ENCODE measurements at places on chromosomes 11 and 22.
A peak's percentile ranks its signal among the peaks of the same experiment; 100 is the strongest.

- DNase-seq: no peak
Measured at GRCh38 chr22:40894417-40894816, 32.5 kb upstream of the DNAJB7 start.

GRCh38 chr22:38935023-38935422 lies 22.4 kb upstream of the APOBEC3A start:
- peak; percentile 91 for DNase-seq

GRCh38 chr11:126133901-126134300 lies 71.2 kb upstream of the CDON start:
- DNase-seq: no peak

GRCh38 chr11:34999453-34999852 lies 83.0 kb downstream of the PDHX start:
- no peak for DNase-seq

DNA sequence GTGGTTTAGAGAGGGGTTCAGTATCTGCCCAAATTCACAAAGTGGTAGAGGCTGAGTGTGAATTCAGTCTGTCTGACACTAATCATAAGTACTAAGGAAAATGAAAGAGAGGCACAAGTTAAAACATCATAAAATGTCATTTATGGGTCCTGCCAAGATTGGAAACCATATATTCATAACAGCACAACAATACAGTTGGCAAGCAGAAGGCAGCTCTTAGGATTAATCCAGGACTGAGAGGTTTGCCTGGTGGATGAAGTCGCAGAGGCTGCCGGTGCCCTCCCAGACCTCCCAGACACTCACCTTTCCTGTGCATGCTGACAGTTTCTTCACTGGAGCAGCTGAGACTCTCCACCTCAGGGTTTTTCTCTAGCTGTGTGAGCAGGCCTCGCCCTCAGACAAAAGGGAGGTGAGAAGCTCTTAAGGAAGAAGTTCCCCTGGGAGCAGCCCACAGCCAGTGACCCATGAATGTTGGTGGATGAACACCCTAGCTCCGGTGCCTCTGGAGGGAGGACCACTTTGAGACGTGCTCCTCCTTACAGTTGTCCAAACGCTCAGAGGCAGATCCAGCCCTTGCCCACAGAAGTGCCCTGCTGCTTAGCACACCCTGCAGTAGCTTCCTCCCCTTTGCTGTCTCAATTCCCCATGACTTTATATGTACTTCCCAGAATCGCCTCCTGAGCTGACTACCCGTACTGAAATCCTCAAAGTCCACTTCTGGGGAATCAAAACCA lies 43.7 kb downstream of the MAML2 start:
- no peak for DNase-seq
